ENCODE measurements at places on chromosomes 16 and 17. TPM values are rescaled to one million over a fixed set of nuclear protein-coding genes. Genes with fewer than 3 reads are reported as not detected.

Gene SOST
- total RNA-seq, result 0.09 TPM

Gene GUCY2D
- not detected for total RNA-seq

Gene OR1D5
- not detected for total RNA-seq

Gene DNAH17
- not detected for total RNA-seq

Gene GDPD1
- total RNA-seq, result 0.49 TPM

Gene UMOD
- total RNA-seq, result not detected

Gene TSR1
- 24.2 TPM for total RNA-seq

Gene MOSMO
- total RNA-seq, result 26.5 TPM

Gene TP53TG3
- total RNA-seq, result not detected

Gene SDR42E1
- total RNA-seq, result 0.08 TPM

Gene C17orf78
- not detected for total RNA-seq

Gene KRTAP4-9
- total RNA-seq, result not detected

Gene KRTAP4-3
- not detected for total RNA-seq

Gene PRSS21
- total RNA-seq, result 0.27 TPM

- DNase-seq, result peak; percentile 37
Observed at GRCh38 chr17:74770498-74771318, 5.4 kb downstream of the NAT9 start.

- DNase-seq, result no peak
Observed at GRCh38 chr16:49542946-49543630, 169.5 kb downstream of the C16orf78 start.

DNA sequence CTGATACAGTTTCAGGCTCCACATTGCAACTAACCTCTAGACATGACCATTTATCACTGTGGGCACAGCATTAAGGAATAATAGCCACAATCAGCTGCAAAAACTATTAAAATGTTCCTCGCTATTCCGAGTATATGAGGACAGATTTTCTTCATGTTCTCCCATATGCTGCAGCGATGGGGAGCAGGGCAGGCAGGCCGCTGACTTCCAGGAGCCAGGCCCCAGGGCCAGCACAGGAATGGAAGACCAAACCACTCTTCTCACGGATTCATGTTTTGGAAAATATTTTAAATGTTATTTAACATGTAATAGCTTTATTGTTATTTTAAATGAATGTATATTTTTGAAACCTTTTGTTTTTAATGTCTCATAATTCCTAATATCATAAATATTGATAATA lies 43.8 kb upstream of the ENDOV start:
- DNase-seq, result no peak

GRCh38 chr17:47299239-47299910 lies 24.4 kb upstream of the EFCAB13 start:
- no peak for DNase-seq

GRCh38 chr17:40436636-40437035 lies 6.6 kb upstream of the IGFBP4 start:
- no peak for DNase-seq

- DNase-seq, result peak; percentile 5
Observed at GRCh38 chr17:33469911-33470310, 176.8 kb upstream of the ASIC2 start.

GRCh38 chr16:63745456-63745855 lies 1376.4 kb downstream of the CDH11 start:
- no peak for DNase-seq

DNA sequence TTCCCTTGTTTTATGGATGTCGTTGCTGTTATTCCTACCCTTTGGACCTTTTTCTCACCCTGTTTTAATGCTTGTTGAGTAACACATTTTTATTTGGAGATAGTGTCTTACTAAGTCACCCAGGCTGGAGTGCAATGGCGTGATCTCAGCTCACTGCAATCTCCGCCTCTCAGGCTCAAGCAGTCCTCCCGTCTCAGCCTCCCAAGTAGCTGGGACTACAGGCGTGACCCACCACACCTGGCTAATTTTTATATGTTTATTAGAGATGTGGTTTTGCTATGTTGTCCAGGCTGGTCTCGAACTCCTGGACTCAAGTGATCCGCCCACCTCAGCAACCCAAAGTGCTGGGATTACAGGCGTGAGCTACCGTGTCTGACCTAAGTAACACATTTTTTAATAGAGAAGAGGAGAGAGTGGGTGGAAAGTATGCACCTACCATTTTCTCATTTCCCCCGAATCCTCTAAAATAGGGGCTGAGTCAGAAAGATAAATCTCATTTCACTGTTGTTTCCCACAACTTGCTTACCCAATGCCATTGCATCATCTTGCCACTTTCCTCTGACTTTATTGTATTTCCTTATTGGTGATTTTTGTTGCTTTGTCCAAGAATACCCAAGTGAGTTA lies 7.0 kb downstream of the DHX40 start:
- peak; percentile 33 for DNase-seq

GRCh38 chr17:36106493-36106835 lies 2.8 kb downstream of the CCL4 start:
- DNase-seq, result no peak

- DNase-seq, result no peak
Observed at GRCh38 chr16:81633147-81633619, 145.9 kb upstream of the PLCG2 start.

DNA sequence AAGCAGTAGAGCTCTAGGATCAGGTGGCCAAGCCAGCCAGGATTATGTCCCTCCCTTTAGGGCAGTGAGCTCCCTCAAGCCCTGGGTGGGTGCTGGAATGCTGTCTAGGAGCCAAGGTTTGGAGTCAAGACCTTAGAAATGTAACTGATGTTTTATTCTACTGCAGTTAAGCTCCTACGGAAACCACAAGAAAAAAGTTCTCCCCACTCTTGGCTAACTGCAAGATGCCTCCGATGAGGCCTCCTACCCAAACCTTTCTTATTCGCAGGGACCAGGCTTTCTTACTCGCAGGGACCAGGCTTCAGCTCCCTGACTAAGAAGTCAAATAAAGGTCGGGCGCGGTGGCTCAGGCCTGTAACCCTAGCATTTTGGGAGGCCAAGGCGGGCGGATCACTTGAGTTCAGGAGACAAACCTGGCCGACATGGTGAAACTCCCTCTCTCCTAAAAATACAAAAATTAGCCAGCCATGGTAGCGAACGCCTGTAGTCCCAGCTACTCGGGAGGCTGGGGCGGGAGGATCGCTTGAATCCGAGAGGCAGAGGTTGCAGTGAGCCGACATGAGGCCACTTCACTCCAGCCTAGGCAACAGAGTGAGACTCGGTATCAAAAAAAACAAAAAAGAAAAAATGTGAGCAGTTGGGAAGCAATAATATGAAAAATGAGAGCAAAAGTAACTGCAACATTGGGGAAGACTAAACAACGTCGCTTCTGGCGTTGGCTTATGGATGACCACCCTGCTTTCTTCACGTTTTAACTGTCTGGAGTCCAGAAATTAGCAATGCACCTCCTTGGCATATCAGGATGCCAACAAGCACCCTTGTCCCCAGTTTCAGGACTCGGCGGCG lies 31.7 kb upstream of the ARL4D start:
- no peak for DNase-seq

DNA sequence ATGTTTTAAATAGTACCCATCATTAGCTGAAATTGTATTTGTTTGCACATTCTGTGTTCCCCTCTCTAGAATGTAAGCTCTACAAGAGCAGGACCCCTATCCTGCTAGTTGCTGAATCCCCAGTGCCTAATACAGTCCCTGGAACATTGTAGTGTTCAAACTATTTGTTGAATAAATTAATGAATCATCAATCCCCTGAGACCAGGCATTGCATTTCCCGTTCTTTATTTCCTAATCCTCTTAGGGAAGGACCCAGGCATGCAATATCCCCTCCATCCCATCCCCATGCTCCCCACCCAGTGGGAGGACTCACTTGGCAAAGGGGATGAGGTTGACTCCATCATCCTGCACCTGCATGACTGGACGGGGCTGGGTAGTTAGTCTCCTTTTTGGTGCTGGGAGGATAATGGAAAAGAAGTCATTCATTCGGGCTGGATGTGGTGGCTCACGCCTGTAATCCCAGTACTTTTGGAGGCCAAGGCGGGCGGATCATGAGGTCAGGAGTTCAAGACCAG lies 3.2 kb downstream of the INCA1 start:
- DNase-seq, result no peak

GRCh38 chr17:40311575-40311974 lies 2.6 kb downstream of the RARA start:
- peak; percentile 39 for DNase-seq

- DNase-seq, result no peak
Observed at GRCh38 chr16:16857012-16857411, 478.1 kb downstream of the NPIPA7 start.

GRCh38 chr16:72944757-72945485 lies 103.0 kb downstream of the ZFHX3 start:
- DNase-seq, result no peak

DNA sequence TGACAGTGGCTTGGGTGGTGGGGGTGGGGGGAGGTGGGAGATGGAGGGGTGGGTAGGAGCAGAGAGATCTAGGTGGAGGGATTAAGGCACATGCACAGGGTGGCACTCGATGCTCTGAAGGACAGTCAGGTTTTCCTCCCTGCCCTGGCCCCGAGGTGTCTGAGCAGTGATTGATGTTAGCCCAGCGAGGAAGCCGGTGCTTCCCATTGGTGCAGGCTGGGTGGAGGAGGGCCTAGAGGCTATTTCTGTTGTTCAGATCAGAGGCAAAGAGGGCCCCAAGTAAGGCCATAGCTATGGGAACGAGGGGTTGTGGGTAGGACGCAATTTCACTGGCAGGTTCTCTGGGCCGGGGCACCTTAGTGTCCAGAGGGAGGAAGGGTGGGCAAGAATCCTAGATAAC lies 23.1 kb downstream of the CACNA1G start:
- DNase-seq, result no peak

GRCh38 chr17:37089956-37090355 lies 141.2 kb downstream of the AATF start:
- no peak for DNase-seq

DNA sequence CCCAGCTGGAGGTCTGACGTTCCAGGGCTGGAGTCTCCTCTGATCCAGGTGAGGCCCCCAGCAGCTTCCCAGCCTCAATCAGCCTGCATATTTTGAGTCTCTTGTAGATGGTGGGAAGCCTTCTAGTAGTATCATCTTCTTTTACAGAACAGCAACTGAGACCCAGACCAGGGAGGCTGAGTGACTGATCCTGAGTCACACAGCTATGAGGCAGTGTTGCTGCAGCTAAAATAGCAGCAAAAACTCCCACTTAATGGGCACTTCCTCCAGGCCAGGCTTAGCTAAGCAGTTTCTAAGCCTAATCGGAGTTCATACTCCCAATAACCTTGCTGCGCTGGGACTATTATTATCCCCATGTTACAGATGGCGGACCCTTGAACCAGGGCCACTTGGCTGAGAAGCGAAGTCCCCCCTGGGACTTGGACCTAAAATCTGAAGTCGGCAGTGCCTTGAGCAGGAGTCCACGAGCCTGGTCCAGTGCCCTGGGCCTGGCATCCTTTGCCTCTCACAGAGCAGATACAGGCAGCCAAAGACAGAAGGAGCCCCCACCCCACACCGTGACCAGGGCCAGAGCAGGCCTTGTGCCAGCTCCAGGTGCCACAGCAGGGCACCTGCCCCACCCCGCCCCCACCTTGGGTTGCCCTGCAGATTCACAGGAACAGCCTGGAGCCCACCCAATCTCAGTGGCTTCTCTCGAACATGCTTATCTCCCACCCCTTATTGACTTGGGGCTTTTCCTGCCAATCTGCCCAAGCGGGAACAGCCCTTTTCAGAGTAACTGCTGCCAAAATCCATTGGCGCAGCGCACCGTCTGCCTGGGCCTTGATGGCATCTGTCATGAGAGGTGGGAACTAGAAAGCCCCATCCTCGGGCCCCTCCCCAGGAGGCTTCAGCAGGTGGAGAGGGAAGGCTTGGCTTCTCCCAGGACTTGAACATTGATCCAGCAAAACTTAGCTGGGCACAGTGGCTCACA lies 65.1 kb downstream of the SOCS1 start:
- DNase-seq, result no peak

DNA sequence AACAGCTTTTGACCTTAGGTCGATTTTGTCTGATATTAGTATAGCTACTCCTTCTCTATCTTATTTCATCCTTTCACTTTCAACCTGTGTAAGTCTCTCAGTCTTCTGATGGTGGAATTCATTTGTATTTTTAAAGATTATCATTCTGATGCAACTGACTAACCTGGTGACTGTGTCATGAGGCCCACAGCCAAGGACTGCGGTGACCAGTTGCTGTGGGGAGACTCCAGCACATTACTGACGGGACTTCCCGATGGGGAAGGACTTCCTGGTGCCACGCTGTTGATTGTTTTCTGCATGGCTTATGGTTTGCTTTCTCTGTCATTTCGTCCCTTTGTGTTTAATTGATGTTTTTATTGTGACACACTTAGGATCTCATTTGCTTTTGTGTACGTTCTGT lies 34.2 kb downstream of the RMI2 start:
- peak; percentile 42 for DNase-seq

DNA sequence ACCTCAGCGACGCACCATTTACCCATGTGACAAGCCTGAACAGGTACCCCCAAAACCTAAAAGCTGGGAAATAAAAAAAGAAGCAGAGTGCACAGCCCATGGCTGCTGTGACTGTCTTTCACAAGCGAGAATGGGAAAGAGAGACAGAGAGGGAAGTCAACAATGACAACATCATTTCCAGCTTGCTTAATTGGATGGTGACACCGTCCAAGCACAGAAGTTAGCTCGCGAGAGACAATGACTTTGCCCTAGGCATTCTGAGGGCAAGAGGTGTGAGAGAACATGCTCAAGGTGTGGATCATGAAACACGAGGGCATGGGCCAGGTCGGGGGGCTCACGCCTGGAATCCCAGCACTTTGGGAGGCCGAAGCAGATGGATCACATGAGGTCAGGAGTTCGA lies 19.3 kb upstream of the NSMCE1 start:
- DNase-seq, result no peak

- DNase-seq, result peak; percentile 87
Observed at GRCh38 chr17:80068301-80069222, 32.1 kb downstream of the CCDC40 start.

DNA sequence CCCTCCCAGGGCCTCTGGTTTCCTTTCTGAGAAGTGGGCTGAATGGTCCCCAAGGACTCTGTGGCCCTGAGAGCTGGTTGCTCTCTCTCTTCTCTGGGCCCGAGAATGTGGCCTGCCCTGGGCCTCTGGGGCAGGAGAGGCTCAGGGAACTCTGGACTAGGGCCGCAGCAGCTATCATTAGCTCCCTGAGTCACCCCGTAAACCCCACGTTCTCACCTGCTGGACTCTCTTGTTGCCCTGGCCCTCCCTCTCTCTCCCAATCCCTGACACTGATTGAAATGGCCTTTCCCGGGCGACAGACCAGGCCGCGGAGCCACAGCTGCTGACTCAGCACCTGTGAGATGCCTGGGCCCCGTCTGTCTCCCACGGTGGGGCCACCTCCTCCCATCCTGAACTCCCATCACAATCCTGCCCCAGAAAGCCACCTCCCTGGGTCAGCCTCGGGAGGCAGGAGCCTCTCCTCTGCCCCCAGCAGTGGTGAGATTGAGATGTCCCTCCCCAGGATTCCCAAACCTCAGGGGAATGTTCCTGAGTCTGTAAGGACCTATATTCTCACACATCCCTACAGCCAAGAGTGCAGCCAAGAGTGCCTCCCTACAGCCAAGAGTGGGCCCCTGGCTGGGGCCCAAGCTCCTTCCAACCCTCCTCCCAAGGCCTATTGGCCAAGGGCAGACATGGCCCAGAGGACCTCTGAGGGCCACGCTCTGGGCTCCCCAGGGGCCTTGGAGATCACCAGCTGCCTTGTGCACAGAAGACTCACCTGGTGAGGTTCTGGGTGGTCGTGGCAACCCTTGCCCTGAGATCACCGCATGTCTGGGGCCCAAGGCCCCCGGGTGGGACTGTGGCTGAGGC lies 470 bp downstream of the TRPV3 start:
- peak; percentile 4 for DNase-seq

GRCh38 chr17:83125515-83126274 lies 46.3 kb downstream of the METRNL start:
- DNase-seq, result no peak

GRCh38 chr17:35337364-35337763 lies 36.1 kb downstream of the SLFN11 start:
- no peak for DNase-seq

Data from fibroblast of the aortic adventitia (primary cell).